ENCODE measurements at places on chromosomes 3 and 15.

DNA sequence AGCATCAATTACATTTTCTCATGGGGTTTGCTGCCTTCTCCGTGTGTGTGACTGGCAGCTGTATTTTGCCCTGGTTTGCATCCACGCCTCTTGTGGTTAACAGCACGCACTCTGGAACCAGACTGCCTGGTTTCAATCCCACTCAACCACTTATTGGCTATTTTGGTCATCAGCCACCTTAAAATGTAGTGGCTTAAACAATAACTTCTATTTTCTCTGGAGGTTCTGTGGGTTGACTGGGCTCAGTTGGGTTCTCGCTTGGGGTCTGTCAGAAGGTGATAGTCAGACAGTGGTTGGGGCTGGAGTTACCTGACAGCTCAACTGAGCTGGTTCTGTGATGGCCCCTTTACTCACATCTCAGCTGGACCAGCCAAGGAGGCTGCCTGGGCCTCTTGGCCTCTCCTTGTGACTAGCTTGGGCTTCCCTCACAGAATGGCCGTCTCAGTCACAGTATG is 36.8 kb downstream of the EHD4 start:
- no peak for DNase-seq

DNA sequence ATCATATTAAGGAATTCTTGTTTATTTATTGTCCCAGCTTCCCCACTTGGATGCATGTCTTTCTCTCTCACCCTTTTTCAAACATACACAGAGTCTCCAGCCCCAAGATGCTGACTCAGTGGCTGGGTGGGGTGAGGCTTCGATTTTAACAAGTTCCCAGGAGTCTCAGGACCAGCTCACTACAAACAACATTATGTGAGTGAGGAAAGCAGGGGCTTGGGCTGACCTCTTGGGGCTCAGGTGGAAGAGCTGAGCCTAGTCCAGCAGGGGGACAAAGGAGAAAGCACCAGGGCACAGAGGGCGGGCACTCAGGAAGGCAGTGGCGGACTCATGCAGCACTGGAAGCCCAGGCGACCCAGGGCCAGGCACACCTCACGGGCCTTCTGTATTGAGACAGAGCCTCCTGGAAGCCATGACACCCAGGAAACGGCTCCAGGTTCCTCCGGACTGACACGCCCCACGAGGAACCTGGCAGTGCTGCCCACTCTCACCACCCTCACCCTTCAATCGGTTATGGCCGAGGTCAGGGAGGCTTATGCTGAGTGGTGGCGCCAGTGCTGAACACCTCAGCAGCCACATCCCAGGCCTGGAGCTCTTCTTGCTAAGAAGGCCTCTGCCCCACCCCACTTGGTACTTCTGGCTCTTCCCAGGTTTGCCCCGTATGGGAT is 97.4 kb downstream of the LRIG1 start:
- DNase-seq, result no peak

GRCh38 chr3:23885210-23885609 is 31.6 kb downstream of the NKIRAS1 start:
- no peak for DNase-seq

DNA sequence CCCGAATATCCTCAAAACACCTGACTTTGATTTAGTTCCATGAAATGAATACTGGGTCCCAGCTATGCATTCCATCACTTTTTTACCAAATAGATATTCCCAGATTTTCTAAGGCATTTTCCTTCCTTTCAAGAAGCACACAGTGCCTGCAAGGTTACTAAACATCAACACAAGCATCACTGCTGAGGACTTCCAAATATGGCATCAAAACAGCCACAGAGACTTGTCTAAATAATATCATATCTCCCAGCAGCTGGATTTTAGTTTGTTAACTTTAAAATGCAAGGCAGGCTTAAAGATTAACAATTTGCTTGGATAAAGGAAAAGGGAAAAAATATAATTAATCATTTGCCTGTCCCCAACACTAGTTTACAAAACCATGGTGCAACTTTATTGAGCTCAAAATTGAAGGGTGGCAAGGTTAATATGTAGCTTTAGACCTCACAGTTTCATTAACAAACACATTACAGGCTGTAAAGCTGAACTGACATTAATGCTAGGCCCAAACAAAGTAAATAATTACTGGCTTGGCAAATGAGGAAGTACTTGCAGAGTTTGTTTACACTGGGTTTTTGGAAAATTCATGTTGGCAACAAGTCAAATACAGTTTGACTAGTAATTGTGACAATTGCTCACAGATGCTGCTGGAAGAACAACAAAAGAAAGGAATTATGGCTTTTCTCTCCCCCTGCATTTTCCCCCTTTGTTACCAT is 401.7 kb upstream of the CDIN1 start:
- peak; percentile 13 for DNase-seq

DNA sequence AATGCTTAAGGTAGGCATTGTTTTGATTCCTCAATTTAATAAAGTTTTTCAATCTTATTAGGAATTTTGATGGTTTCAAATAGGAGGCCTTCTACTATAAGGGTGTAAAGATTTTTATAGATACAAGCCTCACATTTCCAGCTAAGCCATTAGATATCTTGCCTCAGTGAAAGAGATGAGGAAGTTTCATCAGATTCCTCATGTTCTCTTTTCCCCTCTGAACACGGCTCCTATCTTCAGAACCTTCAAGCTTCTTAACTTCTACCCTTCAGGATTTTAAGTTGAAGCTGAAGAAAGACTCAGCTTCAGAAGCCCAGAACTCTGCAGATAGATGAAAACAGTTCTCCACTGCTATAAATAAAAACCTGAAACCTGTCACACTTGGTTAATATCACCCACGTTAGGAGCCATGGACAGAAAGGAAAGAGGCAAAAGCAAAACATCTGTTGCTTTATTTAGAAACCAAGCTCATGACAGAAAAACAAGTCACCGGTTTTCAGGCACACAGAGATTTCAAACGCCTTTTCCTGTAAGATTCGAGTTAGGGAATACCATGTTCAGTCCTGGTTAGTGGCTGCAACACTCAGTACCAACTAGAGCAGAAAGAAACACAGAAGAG is 82.2 kb upstream of the GOLGA8B start:
- no peak for DNase-seq

- no peak for DNase-seq
Measured at GRCh38 chr15:98035134-98035533, 74.6 kb downstream of the ARRDC4 start.

GRCh38 chr3:156445117-156446090 is 109.5 kb downstream of the SSR3 start:
- no peak for DNase-seq

DNA sequence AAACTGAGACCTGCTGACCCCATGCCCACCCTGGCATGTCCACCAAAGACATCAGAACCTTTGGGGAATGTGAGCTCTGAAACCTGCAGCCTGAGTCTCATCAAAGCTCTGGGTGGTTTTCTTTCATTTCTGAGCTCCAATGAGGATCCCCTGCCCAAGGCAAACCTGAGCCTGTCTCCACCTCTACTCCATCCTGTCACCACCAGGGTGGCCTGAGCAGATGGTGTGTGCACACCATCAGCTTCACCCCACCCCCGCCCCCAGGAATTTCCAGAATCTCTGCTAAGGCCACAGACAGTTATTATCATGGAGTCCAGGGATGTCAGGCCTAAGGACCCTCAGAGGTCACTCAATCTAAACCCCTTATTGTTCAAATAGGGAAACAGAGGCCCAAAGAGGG is 1.3 kb downstream of the XIRP1 start:
- DNase-seq, result no peak

DNA sequence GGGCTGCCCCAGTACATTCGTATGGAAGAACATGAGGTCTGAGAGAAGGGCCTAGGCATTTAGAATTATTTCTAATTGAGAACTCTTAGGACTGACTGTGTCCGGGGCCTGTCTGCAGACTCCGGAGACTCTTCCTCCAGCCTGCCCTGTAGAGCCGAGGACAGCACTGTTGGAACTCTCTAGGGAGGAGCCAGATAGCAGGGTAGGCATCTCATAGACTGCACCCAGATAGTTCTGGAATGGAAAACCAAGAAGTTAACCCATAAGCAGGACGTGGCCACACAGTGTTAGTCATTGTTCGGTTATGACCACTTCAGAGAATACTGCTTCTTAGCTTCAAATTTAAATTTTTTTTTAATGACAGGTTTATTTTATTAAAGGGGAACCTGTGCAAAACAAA is 59.5 kb downstream of the SNRK start:
- DNase-seq, result no peak

DNA sequence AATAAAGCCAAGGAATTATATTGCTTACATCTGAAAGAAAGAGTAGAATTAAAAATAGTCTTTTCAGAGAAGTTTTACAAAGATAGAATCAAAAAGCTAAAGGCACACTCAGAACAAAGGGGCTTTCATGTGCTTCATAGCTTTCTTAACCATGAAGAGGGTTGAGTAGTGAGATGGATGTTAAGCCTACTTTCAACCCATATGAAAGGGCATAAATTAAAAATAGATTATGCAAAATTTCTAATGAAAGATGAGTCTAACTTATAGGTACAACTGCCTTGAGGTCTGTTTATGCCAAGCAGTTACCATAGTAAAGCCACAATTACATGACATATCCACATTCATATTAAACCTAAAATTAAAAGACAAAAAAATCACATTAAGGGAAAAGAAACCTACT is 223.3 kb upstream of the ARHGEF26 start:
- no peak for DNase-seq

GRCh38 chr3:7874116-7874515 is 627.5 kb upstream of the LMCD1 start:
- no peak for DNase-seq

GRCh38 chr15:54772663-54773062 is 424.1 kb downstream of the RSL24D1 start:
- no peak for DNase-seq

DNA sequence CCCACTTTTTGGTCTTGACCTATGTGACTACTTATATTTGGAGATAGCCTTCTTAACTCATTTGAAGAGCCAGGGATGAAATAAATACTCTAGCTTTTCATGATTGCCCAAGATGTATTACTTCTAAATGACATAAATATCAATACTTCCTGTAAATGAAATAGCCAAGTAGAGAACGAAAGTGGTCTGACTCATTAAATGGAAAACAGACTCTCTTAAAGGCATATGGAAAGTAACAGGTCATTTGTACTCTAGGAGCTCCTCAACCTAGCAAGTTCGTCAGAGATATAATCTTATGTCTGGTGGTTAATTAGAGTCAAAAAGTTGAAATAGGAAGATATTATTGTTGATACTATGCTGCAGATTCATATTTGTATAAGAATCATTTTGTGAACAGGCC is 1105.4 kb downstream of the TUSC7 start:
- no peak for DNase-seq

- DNase-seq, result no peak
Measured at GRCh38 chr3:78632925-78633553, 1134.8 kb downstream of the ROBO1 start.

- DNase-seq, result no peak
Measured at GRCh38 chr3:53401154-53401553, 53.8 kb upstream of the DCP1A start.

GRCh38 chr3:130682131-130682530 is 64.5 kb downstream of the PIK3R4 start:
- DNase-seq, result no peak

DNA sequence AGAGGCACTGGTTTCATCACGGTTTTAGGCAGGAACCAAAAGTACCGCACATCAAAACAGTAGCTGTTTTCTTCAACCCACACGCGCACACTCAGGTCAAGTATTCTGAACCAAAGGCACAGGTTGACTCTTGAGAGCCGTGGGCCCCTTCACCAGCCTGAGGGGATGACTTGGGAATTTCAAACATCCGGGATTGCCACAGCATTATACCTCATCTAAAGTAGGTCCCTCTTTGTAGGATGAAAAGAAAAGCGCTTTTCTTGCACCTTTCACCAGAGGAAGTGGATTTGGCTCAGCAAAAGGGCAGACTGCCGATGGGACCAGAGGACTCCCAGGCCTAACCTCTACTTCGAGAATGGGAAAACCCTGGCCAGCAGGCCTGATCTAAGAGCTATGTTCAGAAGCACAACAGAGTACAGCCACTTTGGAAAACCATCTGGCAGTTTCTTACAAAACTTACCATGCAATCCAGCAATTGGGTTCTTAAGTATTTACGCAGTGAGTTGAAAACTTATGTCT is 88.2 kb upstream of the PROK2 start:
- DNase-seq, result no peak

- DNase-seq, result no peak
Measured at GRCh38 chr3:14211621-14212020, 33.0 kb downstream of the LSM3 start.

DNA sequence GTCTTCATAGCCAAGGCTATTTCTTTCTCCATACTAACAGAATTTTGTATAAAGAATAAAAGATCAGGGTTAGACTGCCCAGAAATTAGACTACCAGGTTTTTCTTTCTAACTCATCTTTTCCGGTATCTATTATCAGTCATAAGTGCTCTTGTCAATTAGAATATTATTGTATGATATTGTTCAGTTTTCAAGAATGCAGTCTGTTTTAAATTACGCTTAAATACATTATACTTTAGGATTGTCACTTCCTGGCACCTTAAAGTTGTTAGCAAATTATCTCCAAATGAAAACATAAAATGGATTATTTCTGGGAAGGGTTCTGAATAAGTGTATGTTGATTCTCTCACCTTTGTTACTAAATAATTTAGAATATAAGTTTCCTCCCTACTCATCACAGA is 497.2 kb downstream of the IGSF11 start:
- DNase-seq, result no peak

- DNase-seq, result no peak
Measured at GRCh38 chr3:46874430-46874829, 3.1 kb upstream of the PTH1R start.

DNA sequence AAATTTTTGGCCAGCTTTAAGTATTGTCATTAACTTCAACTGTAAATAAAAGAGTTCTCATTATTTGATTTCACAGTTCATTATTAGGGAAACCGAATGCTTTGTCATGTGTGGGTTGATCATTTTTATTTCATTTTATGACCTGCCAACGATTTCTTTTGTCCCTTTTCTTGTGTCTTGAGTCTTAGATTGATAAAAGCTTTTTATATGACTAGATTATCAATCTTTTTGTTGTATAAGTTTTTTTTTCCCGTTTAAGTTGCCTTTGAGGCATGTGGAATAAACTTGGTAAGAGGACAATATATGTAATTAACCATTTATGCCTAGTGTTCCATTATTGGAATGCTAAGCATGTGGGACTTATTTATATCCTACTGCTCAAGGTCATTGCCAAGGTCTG is 62.8 kb downstream of the ATP2C1 start:
- no peak for DNase-seq
